ENCODE measurements at places on chromosomes 7 and 10.

GRCh38 chr10:75191821-75192568 is 18.6 kb upstream of the VDAC2 start:
- peak; percentile 78 for DNase-seq

DNA sequence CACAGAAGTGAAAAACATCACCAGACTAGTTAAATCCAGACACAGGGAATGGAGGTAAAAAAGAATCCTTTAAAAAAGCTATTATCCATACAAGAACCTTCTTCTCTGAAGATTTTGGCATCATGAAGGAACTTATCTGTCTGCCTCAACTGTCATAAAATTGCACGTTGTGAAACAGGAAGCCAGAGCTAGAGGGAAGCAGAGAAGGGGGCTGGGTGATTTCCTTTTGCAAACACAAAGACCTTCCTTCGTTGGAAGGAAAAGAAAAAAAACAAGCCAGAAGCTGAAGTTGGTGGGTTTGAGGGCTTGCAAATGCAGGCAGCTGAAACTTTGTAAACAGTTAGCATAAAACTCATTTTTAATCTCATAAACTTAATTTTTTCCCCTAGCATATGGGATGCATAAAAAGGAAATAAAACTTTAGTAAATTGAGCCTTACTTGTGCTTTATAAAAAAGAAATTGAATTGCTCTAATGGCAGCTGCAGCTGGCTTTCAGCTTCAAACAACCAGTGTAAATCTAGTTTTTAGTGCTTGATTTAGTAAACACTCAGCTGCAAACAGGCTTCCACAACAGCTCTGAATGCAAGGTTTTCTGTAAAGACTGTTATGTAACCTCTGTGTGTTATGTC is 101.6 kb downstream of the OTUD1 start:
- DNase-seq = no peak

- no peak for DNase-seq
Measured at GRCh38 chr7:1322240-1323110, 89.8 kb downstream of the UNCX start.

GRCh38 chr10:131187926-131188325 is 123.6 kb downstream of the TCERG1L start:
- peak; percentile 57 for DNase-seq

- no peak for DNase-seq
Measured at GRCh38 chr7:17863095-17863808, 77.0 kb downstream of the SNX13 start.

DNA sequence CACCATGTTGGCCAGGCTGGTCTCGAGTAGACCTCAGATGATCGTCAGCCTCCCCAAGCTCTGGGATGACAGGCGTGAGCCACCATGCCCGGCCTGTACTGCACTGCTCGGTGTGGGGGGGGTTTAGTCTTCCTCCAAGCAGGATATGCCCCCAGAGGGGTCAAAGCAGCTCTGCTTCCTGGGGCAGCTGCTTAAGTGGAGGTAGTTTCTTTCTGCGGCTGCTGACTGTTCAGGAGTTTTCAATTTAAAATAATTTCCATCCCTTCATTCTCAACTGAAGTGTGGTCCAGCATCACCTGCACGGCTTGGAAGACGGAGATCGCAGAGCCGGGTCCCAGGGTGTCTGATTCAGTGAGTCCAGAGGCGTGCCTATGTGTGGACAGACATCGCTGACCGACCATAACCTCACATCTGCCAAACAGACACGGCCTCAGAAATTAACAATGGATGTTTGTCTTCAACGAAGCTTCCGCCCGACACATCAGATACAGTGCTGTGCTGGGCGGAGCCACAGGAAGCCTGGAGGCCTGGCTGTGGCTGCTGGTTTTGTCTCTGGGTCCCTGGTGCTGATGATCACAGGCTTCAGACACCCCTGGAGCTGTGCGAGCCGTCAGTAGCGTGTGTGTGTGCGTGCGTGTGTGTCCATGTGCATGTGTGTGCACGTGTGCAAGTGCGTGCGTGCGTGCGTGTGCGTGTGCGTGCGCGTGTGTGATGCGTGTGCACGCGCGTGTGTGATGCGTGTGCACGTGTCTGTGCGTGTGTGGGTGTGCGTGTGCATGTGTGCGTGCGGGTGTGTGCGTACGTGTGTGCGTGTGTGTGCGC is 226.5 kb upstream of the PITRM1 start:
- no peak for DNase-seq

- DNase-seq = no peak
Measured at GRCh38 chr7:46852795-46853194, 729.1 kb downstream of the TNS3 start.

Measured in coronary artery (tissue), 2 donors.